Neural crest cell (in vitro differentiated cells): ENCODE measurements at places on chromosomes 12 and 14.

GRCh38 chr12:58844161-58844560 is 76.1 kb downstream of the LRIG3 start:
- DNase-seq = no peak

- no peak for DNase-seq
Observed at GRCh38 chr14:23640524-23641141, 4.5 kb downstream of the DHRS2 start.

GRCh38 chr12:109475993-109476806 is 900 bp downstream of the KCTD10 start:
- no peak for DNase-seq

DNA sequence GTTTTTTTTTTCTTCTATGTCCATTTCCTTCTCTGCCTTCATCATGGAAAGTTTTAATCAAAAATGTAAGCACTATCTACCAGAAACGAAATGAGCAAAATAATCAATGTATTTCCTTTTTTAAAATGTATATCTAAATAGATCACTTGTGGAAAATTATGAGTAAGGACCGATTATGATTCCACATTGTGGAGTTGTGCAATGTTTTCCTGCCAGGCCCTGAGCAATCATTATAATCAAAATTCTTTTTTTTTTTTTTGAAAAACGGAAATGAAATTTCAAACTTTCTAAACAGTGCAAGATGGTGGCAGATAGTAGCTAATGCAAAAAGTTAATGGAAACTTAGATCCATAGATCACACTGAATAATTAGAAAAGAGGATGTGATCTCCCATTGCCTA is 1074.6 kb upstream of the TMEM132C start:
- no peak for DNase-seq

GRCh38 chr14:42602336-42602845 is 995.7 kb downstream of the LRFN5 start:
- no peak for DNase-seq

- no peak for DNase-seq
Observed at GRCh38 chr12:59164226-59164625, 243.9 kb upstream of the LRIG3 start.

- no peak for DNase-seq
Observed at GRCh38 chr12:30473274-30473673, 222.4 kb downstream of the IPO8 start.

DNA sequence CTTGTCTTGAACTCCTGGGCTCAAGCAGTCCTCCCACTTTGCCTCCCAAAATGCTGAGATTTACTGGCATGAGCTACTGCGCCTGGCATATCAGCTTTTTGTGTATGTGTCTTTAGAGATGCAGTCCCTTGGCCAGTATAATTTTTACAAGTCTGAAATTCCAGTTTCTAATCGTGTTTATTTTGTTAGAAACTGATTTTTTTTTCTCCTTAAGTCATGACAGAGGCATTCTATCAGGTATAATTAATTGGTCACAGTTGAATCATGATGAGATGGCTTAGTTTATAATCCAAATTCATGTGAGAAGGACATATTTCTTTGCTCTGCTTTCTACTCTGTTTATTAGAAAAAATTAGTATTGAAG is 98.9 kb downstream of the PCNX1 start:
- no peak for DNase-seq

GRCh38 chr12:22248571-22249115 is 85.9 kb downstream of the ST8SIA1 start:
- no peak for DNase-seq

- DNase-seq = no peak
Observed at GRCh38 chr12:27304856-27305255, 27.8 kb upstream of the BMAL2 start.

DNA sequence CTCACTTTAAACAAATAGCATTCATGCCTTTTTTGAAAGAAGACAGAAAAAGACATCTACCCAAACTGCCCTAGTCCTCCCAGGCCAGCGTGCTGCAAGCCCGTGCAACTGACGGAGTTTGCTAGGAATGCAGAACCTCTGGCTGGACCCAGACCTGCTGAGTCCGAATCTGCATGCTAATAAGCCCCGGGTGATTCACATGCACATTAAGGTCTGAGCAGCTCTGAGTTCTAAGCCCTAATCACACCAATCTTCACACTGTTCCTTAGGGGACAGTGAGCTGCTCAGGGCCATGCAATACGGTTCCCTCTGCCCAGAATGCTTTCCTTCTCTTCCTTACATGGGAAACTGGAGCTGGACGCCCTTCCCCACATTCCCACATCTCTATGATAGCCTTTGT is 25.2 kb downstream of the HAL start:
- DNase-seq = no peak

- no peak for DNase-seq
Observed at GRCh38 chr14:104725772-104726548, 1.9 kb downstream of the ADSS1 start.

DNA sequence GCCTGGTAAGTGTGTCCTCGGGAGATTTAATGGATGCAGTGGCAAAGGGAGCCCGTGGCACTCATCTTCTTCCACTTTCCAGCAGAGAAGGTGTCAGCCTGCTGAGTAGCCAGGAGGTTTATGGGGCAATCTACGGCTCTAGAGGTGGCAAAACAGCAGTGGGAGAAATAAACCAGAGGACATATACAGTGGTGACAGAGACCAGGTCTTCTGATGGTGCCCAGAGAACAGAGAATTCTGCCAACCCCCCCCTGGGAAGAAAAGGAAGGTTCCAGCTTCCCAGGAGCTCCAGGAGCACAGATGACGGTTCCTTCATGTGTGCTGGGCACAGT is 43.0 kb downstream of the SMIM41 start:
- DNase-seq = no peak

DNA sequence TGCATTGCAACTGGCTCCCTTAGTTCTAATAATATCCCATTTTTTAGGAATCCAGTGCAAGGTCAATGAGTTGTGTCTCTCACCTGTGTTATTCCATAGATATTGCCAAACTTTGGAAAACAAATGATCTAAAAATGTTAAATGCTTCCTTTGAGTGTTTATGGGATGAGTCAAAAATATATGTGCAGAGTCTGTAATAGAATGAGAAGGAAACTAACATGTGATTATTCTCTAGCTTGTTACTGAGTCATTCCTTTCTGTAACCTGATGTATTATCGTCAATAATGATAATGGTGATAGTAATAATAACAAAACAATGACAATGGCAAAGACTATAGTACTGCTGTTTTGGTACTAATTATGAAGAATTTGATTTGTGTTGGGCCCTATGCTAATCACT is 11.5 kb downstream of the ACSS3 start:
- DNase-seq = no peak

GRCh38 chr12:19778172-19778571 is 338.9 kb downstream of the AEBP2 start:
- DNase-seq = no peak

DNA sequence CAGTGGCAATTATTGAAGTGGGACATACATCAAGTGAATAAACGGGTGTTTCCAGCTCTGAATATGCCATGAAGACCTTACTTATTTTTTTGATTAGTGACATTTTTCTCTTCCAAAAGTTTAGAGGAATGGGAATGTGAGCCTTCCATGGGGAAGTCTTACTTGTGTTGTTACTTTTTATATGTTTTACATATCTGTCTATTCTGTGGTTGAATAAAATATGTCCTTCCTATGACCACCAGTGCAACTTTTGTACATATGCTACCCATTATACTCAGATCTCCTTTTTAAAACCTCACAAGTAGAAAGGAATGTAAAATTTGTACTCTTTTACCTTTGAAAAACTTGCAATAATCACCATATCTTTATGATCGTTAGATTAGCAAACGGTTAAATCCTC is 132.7 kb downstream of the MSRB3 start:
- DNase-seq = no peak

DNA sequence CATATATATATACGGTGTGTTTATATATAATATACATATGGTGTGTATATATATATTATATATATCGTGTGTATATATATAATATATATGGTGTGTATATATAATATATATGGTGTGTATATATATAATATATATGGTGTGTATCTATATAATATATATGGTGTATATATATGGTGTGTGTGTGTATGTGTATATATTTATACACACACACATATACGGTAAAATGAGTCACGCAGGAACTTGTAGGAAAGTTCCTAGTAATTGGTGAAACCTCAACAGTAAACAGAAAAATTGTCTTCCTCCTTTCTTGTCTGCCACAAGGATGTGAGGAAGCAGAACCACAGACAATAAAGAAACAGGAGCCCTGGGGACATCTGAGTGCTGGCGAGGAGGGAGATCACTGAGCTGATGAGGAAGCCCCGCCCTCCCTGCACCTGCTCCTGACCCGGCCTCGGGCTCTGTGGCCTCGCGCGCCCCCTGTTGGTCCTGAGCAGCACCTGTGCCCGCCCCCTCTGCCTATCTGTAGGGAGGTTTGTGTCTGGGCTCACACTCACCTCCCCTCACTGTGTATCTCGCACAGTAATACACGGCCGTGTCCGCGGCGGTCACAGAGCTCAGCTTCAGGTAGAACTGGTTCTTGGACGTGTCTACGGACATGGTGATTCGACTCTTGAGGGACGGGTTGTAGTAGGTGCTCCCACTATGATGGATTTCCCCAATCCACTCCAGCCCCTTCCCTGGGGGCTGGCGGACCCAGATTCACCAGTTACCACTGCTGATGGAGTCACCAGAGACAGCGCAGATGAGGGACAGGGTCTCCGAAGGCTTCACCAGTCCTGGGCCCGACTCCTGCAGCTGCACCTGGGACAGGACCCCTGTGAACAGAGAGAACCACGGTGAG is 1079.4 kb downstream of the TMEM121 start:
- no peak for DNase-seq

- DNase-seq = no peak
Observed at GRCh38 chr14:37791384-37792036, 196.1 kb downstream of the TTC6 start.

DNA sequence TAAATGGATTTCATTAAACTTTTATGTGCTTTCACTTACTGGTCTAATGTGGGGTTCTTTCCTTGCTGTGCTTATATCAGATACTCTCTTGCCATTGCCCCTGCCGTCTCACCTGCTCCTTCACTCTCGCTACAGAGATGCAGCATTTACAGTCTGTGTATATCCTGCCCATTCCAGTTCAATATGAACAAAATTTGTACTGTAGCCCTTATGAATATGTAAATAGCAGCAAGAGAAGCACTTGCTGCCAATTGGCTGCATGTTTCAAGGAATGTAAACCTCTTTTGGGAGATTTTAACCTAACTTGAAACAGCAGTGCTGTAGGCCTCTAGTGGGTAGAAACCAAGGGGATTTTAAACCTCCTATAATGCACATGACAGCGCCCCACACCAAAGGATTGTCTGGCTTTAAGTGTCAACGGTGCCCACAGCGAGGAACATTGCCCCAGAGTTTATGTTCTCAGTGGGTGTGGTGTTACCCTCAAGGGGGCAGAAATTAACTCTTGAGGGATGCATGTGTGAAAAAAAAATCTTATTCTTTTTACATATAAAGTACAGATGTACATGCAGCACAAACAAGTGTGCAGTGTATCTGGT is 19.1 kb downstream of the PCNX1 start:
- no peak for DNase-seq
